ENCODE measurements at places on chromosomes 6 and 20. TPM values are rescaled to one million over a fixed set of nuclear protein-coding genes. Genes with fewer than 3 reads are reported as not detected.

The AGPAT4 gene
- polyA plus RNA-seq = 3.3 TPM

GRCh38 chr6:91782802-91783201 lies 1195.9 kb upstream of the MAP3K7 start:
- no peaks in the 10 kb centered on the region for H3K36me3 ChIP-seq
- no peaks in the 10 kb centered on the region for H3K27me3 ChIP-seq
- DNase-seq = no peak
- H3K4me1 ChIP-seq = no peaks in the 10 kb centered on the region

The SMOC2 gene
- polyA plus RNA-seq = 6.5 TPM

- no peaks in the 10 kb centered on the region for H3K4me1 ChIP-seq
- H3K36me3 ChIP-seq = no peaks in the 10 kb centered on the region
- H3K4me3 ChIP-seq = no peak overlapping the region
- no peak overlapping the region for H3K27ac ChIP-seq
- no peaks in the 10 kb centered on the region for H3K27me3 ChIP-seq
Measured at GRCh38 chr6:40159865-40160264, 225.6 kb upstream of the MOCS1 start.

GRCh38 chr6:33384581-33385020 lies 7.0 kb upstream of the KIFC1 start:
- no peak for DNase-seq
- no peaks in the 10 kb centered on the region for H3K4me1 ChIP-seq
- no peaks in the 10 kb centered on the region for H3K27me3 ChIP-seq
- no peak overlapping the region for H3K4me3 ChIP-seq
- no peaks in the 10 kb centered on the region for H3K36me3 ChIP-seq

GRCh38 chr6:107743311-107743710 lies 80.8 kb downstream of the SCML4 start:
- H3K4me1 ChIP-seq = no peaks in the 10 kb centered on the region
- H3K36me3 ChIP-seq = no peaks in the 10 kb centered on the region
- DNase-seq = no peak
- H3K27ac ChIP-seq = no peak overlapping the region
- H3K4me3 ChIP-seq = no peak overlapping the region
- H3K27me3 ChIP-seq = no peaks in the 10 kb centered on the region

- no peaks in the 10 kb centered on the region for H3K4me1 ChIP-seq
- H3K4me3 ChIP-seq = no peak overlapping the region
- H3K27ac ChIP-seq = no peak overlapping the region
- no peaks in the 10 kb centered on the region for H3K27me3 ChIP-seq
Measured at GRCh38 chr6:145789443-145789842, 25.2 kb downstream of the FBXO30 start.

GRCh38 chr20:57455386-57455785 lies 64.2 kb downstream of the RBM38 start:
- H3K27ac ChIP-seq = no peak overlapping the region
- no peaks in the 10 kb centered on the region for H3K27me3 ChIP-seq
- H3K4me1 ChIP-seq = no peaks in the 10 kb centered on the region
- no peaks in the 10 kb centered on the region for H3K36me3 ChIP-seq
- DNase-seq = no peak
- H3K4me3 ChIP-seq = no peak overlapping the region

The MTFR2 gene
- polyA plus RNA-seq = 0.65 TPM

The MYH7B gene
- polyA plus RNA-seq = 3.7 TPM

The CNKSR3 gene
- polyA plus RNA-seq = 13.8 TPM

Data from kidney (tissue), 22 donors.